ENCODE measurements at places on chromosomes 4 and X.
A peak's percentile ranks its signal among the peaks of the same experiment; 100 is the strongest.

DNA sequence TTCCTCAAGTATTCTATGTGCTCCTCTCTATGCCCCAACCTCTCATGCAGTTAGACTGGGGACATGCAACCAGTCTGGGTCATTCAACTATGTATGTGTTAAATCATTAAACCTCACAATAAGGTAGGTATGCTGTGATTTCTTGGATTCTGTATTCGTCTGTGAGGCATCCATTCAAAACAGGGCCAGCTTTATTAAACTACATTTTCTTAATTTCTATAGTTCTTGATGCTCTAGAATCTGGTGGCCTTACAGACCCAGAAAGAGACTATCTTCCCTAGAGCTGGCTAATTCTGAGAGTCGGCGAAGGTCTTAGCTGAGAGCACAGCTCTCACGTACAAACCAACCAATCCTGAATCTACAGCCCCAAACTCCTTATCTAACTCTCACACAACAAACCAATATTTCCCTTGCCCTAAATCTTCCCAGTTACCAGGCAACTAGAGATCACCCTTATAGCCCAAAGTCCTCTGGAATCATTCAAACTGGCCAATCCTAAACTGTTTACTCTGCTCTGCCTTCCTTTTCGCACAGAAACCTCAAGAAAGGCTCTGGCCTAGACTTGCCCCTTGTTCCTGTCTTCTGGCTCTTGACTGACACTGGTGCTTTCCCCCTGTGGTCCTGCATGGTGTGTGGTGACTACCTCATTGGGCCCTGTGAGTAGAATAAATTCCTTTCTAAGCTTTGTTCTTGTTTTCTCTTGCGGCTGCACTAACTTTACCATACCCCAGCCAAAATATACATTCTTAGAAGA, 203.5 kb upstream of the TET2 start:
- DNase-seq: peak; percentile 6

DNA sequence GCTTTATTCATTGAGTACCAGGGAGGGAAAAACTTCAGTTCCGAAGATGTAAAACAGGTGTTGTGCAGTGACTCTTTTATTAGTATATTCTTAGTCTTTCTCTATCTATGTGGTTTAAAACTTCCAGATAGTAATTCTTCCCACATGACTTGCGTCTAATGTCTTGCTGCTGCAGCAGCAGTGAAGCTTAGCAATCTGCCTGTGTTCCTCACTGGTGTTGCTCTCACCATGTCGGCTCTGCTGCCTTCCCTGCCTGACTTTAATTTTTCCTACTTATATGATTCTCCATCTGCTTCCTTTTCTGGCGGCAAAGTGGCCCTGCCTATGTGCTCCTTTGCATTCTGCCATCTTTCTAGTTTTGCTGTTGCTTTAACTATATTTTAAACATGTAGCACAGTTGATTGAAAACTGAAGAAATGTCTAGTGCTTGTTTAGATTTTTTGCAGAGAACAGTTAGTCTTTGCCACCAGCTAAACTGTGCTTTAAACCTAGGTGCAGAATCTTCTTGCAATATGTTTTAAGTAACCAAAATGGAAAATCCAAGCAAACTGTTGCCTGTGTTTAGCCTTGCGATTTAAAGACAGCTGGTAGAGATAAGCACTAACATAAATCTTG, 1934.2 kb upstream of the IGFBP7 start:
- DNase-seq: no peak

GRCh38 chrX:141958675-141959074, 55.0 kb downstream of the MAGEC1 start:
- DNase-seq: no peak

DNA sequence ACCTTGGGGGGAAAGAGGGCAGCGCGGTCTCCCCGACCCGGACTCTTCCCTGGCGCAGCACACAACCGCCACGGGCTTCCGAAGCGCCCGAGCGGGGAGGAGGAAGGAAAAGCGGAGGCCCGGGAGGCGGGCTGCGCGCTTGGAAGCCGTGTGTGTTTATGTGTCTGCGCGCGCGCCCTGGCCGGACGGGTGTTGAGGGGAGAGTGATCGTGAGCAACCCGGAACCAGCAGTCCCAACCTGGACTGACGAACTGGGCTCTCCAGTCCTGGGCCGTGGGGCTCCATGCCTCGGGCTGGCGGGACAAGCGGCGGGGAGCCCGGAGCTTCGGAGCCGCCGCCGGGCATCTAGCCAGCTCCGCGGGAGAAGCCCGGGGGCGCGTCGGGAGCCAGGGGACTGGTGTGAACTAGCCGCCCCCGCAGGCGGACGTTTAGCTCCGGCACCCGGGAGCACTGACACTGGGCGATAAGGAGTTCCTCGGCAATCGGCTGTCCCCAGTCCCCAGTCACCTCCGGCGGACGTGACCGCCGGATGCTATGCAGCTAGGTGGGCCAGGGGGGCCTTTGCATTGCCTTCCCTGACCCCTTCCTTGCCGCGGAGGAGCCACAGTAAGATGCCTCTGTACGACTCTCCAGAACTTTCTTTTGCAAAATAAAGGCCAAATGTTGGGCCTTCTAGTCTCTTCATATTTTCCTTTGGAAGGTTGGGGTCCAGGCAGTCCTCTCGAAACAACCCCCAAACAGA, 74.8 kb upstream of the BCOR start:
- DNase-seq: peak; percentile 65

DNA sequence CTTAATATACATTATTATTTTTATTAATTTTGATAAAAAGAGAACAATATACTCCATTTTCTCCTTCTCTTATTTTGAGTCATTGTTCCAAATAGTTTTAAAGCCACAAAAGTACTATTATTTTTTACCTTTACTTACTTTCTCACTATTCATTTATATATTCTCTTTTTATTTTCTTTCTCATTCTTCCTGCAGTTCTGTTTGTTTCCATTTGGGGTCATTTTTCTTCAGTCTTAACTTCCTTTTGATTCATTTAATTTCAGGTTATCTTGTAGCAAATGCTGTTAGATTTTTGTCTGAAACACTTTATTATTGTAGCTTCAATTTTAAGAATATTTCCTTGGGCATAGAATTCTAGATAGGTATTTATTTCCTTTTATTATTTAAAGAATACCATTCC, 438.6 kb upstream of the EPHA5 start:
- DNase-seq: no peak

DNA sequence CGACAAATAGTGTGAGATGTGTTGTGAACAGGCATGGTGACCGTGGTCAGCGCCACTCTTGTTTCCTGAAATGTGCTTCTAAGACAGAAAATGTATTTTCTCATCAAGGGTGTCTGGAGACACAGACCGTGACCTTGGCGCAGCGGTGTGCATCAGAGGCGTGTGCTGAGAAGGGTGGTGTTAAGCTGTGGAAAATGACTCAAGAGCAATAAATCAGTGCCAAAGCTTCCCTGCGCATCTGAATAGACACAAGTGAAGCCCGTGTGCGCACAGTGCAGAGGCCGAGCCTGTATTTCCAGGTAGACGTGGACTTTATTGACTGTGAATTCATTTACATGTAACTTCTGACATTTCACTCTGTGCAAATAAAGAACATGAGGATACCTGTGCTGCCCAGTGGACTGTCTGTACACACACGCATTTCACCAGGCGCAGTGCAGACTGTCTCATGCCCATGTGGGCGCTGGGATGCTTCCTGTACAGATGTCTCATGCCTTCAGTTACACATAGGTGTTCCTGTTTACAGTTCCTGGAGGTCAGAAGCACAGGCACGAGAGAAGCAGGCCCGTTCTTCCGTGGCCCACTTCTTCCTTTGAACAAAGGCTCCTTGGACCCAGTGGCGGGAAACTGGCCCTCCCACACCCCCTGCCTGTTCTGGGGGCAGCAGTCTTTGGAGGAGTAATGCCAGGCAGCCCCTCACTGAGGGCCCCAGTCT, 31.9 kb downstream of the NSG1 start:
- no peak for DNase-seq

- DNase-seq: no peak
Observed at GRCh38 chrX:7071390-7071789, 76.1 kb upstream of the STS start.

DNA sequence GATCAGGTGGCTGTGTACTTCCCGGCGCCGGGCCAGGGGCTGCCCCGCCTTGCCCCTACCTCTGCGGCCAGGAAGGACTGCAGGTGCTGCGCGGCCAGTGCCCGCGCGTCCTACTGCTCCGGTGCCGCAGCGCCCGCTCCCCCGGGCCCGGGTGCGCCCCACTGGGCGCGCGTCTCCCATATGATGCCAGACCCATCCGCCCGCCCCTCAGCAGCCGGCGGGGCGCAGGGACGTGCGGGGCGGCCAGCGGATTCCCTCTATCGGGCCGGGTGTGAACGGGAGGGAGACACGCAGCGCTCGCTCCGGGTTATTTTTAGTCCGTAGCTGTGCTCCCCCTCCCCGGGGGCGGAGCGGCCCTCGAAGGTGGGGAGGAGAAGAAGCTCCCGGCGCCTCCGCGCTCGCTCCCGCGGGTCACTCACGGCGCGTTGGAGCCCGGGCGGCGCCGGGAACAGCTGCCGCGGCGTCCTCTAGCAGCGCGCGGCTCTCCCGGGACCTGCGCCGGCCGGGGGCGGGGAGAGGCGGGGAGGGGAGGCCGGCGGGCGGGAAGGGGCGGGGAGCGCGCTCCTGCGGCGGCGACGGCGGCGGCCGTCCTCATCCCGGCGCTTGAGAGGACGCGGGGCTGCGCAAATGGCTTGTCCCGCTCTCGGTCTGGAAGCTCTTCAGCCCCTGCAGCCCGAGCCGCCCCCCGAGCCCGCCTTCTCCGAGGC, 103.6 kb downstream of the UCHL1 start:
- peak; percentile 58 for DNase-seq

DNA sequence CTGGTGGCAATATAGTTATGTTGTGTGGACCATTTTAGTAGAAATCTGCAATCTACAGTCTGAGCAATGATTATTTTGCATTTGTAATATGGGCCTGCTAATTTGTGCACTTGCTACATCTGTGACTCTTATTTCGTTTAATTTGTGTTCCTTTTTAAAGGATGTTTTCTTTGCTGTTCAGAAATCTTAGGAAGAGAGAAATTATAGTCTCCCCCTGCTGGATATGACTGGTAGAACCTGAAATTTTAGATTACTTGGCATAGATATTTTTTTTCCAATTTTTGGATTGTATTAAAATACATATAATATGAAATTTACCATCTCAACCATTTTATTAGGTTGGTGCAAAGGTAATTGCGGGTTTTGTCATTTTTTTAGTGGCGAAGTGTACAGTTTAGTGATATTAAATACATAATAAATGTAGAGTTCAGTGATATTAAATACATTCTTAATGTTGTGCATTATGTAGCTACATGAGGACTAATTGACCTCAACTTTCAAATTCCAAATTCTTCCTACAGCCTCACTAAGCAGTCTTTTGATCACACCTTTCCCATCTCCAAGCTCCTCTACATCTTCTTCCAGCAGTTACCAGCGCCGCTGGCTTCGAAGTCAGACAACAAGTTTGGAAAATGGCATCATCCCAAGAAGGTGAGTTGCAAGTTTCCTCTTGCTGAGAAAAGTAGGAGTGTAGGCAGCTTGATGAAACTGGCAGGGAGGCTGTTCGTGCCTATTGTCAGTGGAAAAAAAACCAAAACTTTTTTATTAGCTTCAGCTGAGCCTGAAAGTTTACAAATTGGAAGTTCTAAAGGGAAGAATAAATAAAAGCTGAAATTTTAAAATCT, 82.2 kb downstream of the FNIP2 start:
- DNase-seq: peak; percentile 64

- DNase-seq: no peak
Observed at GRCh38 chr4:3213661-3214250, 35.2 kb upstream of the MSANTD1 start.

DNA sequence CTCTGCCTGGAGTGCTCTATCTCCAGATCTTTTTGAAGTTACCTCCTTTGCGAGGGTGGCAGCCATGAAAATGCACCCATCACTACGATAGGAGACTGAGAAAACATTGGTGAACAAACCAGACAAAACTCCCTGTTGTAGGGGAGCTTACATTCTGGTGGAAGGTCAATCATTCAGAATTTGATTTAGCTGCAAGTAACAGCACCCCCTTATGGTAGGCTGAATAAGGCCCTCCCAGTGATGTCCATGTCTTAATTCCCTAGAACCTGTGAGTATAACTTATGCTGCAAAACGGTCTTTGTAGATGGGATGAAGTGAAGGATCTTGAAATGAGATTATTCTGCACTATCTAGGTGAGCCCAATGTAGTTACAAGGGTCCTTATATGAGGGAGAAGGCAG, 5.6 kb upstream of the TEC start:
- DNase-seq: peak; percentile 59

- DNase-seq: peak; percentile 17
Observed at GRCh38 chr4:175947117-175947722, 118.4 kb upstream of the WDR17 start.

- DNase-seq: peak; percentile 84
Observed at GRCh38 chr4:38980903-38981676, 51.1 kb downstream of the TMEM156 start.

DNA sequence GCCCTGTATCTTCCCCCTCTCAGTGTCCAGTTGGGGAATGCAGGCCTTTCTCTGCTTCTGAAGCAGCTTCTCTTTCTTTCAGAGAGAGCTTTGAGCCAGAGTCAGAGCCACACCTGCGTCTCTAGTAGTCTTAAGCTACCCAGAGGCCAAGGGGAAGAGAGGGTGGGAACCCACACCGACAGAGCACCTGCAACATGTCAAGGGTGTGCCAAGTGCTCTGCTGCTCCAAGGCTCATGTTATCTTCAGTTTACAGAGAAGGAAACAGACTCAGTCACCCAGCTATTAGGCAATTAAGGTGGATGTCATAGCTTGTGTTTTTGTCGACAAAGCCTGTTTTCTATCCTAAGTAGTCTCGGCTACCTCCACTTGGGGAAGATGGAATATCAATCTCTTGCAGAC, 22.7 kb upstream of the RNF212 start:
- DNase-seq: no peak

DNA sequence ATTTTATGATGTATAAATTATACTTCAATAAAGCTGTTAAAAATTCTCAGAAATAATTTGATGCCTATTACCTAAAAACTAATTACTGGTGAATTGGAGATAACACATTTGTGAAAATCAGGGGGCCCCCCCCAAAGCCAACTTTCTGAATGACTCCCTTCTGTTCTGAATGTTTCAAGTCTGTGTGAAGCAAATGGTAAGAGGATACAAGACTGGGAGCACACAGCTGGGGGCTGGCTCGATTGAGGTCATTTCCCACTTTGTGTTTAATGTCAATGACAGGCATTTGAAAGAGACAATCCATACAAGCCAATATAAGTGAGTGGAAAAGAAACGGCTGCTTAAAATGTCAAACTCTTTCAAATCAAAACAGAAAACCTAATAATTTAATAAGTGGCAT, 155.8 kb downstream of the SH2D1A start:
- no peak for DNase-seq

- DNase-seq: peak; percentile 55
Observed at GRCh38 chr4:185276036-185276435, 66.6 kb downstream of the SNX25 start.

- peak; percentile 56 for DNase-seq
Observed at GRCh38 chr4:38128478-38129459, 168.6 kb downstream of the PTTG2 start.

DNA sequence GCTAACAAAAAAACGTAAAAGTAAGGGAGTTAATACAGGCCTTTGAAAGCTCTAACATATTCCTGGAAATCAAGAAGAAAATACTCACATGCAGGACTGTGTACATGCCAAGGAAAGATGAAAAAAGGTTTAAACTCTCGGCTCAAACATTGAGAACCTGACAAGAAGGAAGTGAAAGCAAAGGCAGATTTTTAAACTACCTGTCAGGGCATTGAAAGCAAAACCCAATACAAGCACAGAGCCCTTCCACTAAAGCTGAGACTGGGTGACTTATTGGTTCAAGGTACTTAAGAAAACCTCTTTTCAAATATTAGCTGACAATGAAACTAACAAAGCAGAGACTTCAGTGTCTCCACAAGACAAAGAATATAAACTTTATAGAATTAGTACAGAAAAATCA, 313.0 kb upstream of the GRID2 start:
- no peak for DNase-seq

- no peak for DNase-seq
Observed at GRCh38 chr4:158793021-158793420, 24.2 kb downstream of the FNIP2 start.

GRCh38 chr4:139740121-139740520, 74.5 kb downstream of the MGST2 start:
- no peak for DNase-seq
